ENCODE measurements at places on chromosomes 5 and 9.
A peak's percentile ranks its signal among the peaks of the same experiment; 100 is the strongest.

GRCh38 chr9:133521122-133522072, 3.4 kb downstream of the MYMK start:
- DNase-seq: no peak

DNA sequence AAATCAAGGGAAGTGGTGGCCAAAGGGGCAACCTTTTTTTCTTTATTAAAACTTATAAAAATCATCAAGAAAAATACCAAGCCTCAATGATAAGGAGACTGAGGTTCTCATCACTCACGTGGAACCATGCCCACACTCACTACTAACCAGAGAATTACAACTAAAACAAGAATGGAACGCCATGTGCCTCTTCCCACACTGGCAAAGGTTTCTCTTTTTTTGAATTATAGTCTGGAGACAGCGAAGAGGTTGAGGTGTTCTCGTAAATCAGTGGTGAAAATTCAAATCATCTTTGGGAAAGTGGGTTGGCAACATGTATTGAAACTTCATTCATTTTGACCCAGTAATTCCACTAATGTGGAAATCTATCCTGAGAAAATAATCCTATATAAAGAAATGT, 19.4 kb downstream of the FPGS start:
- no peak for DNase-seq

- no peak for DNase-seq
Observed at GRCh38 chr5:119373449-119373858, 17.6 kb downstream of the TNFAIP8 start.

GRCh38 chr9:87770616-87771315, 44.8 kb downstream of the CTSL start:
- no peak for DNase-seq

DNA sequence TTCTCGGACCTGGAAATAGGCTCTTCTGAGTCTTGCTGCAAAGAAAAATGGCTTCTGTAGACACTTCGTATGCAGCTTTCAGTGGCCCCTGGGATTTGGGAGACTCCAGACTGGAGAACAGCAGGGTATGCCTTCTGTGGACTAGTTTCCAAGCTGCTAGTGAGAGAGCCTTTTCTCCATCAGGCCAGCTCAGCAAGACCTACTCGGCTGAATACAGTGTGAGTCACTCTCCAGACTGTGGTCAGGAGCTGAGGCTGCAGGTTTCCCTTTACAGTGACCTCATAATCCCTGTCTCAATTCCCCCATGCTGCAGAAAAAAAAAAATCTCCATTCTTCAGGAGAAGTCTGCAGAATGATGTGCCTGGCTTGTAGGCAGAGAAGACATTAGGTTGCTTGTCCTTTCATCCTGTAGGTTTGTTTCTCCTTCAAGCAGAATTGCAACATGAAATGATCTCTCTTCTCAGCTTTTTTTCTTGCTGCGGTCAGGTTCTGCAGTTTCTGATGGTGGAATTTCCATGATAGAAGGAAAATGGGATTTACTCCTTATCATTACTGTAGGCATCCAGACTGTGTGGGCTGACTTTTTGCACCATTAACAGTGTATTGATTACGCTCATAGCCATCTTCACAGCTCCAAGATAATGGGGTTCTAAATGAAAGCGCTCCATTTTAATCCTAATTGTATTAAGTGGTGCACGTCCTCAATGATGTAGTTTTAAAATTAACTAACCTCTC, 78.3 kb upstream of the TNFSF8 start:
- peak; percentile 93 for DNase-seq

GRCh38 chr9:10863476-10863875, 250.7 kb upstream of the PTPRD start:
- no peak for DNase-seq

- DNase-seq: peak; percentile 98
Observed at GRCh38 chr5:33788922-33789566, 102.7 kb downstream of the ADAMTS12 start.

DNA sequence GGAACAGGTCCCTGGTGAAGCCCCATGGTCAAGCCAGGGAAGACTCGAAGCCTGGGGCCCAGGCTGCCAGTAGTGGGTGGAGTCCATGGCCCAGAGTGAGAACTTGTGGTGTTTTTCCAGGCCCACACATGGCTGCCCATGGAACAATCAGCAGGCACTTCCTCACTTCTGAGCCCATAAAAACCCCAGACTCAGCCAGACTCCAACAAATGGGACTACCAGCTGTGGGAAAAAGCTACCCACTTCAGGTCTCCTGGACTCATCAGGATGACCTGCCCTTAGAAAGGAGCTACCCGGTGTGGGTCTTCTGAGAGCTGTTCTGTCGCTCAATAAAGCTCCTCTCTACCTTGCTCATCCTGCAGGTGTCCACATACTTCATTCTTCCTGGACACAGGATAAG, 108.9 kb downstream of the ST8SIA4 start:
- no peak for DNase-seq

GRCh38 chr5:80149161-80149609, 106.7 kb downstream of the SERINC5 start:
- DNase-seq: no peak

GRCh38 chr5:134845852-134846640, at the start of gene C5orf24:
Gene C5orf24 (plus strand): TSS chr5:134845968. CDS start chr5:134854901, 8,933 bp downstream.
- peak; percentile 98 for DNase-seq

- no peak for DNase-seq
Observed at GRCh38 chr5:118310401-118310800, 677.9 kb downstream of the DTWD2 start.

DNA sequence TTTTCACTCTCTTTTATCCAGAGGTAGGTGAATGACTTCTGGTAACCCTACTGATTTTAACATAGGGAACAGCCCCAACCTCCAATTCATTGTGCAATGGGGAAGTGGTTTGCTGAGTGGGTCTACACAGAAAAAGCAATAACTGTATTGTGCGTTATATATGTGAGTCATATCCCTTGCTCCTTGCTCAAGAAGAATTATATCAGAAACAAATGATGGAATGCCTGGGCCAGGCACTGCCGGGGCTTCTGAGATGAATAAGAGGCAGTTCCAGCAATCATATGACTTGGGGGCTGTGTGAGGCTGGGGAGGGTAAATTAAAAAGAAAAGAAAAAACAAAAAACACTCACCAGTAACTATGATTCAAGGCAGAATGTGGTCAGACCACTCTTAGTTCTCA, 79.2 kb upstream of the ABCA1 start:
- DNase-seq: peak; percentile 92

DNA sequence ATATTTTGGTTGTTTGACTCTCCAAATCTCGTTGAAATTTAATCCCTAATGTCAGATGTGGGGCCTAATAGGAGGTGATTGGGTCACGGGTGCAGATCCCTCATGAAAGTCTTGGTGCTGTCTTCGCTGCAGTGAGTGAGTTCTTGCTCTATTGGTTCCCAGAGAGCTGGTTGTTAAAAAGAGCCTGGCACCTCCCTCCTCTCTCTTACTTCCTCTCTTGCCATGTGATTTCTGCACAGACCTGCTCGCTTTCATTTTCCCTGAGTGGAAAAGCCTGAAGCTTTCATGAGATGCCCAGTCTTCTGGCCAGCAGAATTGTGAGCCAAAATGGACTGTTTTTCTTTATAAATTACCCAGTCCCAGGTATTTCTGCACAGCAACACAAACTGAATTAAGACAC, 221.6 kb downstream of the MAT2B start:
- DNase-seq: no peak

DNA sequence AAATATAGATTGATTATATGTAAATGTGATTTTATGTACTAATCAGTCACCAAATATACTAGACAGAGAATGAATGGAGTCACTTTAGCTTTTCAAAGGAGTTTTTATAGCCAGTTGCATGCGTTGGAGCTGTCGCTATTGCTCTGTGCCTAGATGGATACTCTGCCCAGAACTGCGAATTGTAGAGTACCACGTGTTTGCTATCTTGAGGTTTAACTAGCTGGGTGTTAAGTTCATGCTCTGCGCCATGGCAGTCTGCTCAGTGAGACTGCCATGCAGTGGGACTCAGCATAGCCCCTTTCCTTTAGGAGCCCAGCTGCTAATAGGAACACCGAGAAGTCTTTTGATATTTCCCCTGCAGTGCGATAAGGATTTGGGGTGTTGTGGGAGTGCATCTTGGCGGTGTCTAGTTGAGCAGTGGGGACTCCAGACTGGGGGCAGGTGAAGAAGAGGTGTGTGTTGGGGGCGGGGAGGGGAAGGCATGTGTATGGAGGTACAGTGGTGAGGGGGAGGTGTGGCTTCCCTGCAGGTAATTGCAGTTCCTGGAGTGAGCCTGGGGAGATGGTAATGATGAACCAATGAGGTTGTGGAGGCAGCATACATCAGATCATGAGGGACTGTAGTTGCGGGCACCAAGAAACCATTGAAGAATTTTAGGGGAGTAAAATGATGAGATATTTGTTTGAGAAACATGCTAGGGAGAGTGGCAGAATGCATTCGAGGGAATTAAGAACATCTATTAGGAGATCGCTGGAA, 118.9 kb downstream of the TRIO start:
- DNase-seq: no peak

DNA sequence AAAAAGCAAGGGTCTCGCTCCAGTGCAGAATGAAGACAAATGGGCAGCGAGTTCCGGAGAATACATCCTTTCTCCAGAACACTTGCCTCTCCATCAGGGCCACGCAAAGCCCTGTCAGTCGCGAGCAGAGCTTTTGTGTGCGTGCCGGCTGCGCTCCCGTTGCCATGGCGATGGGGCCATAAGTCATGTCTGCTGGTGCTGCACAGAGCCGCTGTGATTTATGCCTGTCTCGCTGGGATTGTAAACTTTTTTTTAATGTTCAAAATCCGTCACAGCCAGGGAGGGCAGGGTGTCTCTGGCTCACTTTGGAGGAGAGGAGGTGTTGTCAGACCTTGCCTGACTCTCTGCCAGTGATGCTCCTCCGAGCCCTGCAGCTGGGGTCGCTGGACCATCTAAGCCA, 272.7 kb downstream of the TRIM32 start:
- no peak for DNase-seq

- peak; percentile 95 for DNase-seq
Observed at GRCh38 chr5:9456435-9457042, 89.3 kb downstream of the SEMA5A start.

DNA sequence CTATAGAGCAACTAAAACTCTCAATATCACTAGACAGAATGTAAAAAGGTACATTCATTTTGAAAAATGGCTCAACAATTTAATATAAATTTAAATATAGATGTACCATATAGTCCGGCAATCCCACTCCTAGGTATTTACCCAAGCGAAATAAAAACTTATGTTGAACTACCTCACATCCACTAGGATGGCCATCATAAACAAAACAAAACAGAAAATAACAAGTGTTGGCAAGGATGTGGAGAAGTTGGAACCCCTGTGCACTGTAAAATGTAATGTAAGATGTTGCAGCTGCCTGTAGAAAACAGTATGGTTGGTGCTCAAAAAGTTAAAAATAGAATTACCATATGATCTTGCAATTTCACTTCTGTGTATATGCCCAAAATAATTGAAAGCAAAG, 36.9 kb upstream of the SELENOP start:
- DNase-seq: no peak

DNA sequence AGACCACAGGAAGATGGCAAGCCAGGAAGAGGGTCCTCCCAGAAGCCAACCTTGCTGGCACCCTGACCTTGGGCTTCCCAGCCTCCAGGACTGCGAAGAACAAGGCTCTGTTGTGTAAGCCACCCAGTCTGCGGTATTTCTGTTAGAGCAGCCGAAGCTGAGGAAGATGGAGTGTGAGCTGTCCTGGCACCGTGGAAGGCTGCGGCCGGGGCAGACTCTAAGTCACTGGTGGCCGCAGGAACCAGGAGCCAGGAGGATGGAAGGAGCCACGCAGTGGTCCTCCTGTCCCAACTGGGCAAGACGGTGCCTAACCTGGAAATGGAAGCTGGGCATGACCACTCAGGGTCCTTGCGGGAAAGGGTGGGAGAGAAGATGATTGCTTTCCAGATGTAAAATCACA, 89.1 kb downstream of the ZNF354C start:
- no peak for DNase-seq

GRCh38 chr9:109411798-109412352, 86.2 kb downstream of the PTPN3 start:
- DNase-seq: peak; percentile 50

DNA sequence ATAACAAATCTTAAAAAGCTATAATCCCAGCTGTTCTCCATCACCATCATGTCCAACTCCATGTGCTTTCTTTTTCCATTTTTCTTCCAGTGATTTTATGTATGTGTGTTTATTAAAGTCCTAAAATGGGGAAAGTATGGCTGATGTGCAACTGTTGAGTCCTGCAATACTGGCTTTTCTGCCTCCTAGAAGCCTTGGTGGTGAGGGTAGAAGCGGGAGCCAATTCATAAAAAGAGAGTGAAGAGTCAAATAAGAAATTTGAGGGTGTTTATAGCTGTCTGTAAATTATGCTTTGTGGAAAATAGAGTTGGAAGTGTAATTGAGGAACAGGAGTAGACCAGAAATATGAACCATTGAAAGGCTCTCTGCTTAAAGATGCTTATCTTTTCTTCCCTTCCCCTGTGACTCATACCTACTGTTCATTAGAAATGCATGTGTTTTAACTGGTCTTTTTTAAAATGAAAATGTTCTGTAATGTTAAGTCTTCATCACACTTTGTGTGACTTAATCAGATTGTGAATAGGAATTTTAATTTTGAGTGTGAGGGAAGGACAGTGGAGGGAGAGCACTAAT, 80.1 kb downstream of the ZCCHC7 start:
- peak; percentile 61 for DNase-seq

DNA sequence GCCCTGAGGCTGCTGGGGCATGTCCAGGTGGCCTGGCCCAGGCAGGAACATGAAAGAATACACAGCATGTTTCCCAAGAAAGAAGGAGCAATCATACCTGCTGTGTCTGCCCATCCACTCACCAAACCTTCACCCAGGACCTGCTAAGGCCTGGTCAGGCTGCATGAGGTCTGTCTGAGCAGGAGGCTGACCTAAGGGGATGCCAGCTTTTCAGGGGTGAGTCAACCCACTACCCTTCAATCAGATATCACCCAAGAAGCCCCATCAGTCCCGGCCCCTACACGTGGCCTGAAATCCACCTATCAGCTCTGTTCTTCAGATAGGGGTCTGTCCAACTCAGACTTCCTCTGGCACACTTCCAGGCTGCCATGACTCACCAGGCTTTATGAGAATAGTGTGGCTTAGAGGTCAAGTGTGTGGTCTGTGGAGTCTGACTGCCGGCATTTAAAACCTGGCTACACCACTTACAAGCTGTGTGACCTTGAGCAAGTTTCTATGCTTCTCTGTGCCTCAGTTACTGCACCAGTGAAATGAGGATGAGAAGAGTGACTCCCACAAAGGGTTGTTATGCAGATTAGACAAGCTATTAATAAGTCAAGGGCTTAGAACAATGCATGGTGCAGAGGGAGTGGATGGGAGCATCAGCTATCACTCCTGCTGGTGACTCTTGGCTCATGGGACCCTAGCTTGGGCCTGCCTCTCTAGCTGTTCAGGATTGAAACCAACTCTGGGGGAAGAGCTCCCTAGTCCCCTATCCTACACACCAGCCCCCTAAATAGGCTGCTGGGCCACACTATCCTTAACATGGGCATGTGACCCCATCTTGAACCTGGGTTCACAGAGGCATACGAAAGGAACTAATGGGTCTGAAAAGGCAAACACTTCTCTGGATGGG, 130.3 kb downstream of the PAX5 start:
- peak; percentile 76 for DNase-seq

DNA sequence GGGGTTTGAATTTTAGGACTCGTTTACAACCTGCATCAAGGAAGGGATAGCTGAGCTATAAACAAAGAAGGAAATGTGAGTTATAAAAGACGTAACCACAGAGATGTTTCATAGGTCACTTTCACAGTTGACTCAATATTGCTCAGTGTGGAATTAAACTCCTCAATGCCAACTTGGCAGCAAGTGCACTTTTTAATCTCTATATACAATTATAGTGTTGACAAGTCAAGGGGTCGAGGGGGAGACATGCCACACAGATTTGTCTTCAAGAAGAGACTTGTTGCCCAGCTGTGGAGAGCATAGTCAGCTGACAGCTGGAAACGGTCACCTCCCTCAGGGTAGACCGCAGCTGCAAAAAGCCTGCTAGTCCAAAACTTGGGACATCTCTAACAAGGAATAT, 163.4 kb upstream of the DMAC1 start:
- peak; percentile 9 for DNase-seq

Data from astrocyte of the spinal cord (primary cell).